ENCODE measurements at places on chromosomes 16 and 17.

- DNase-seq = no peak
These were observed 80.2 kb downstream of the CNGB1 start for GRCh38 chr16:57890752-57891111.

DNA sequence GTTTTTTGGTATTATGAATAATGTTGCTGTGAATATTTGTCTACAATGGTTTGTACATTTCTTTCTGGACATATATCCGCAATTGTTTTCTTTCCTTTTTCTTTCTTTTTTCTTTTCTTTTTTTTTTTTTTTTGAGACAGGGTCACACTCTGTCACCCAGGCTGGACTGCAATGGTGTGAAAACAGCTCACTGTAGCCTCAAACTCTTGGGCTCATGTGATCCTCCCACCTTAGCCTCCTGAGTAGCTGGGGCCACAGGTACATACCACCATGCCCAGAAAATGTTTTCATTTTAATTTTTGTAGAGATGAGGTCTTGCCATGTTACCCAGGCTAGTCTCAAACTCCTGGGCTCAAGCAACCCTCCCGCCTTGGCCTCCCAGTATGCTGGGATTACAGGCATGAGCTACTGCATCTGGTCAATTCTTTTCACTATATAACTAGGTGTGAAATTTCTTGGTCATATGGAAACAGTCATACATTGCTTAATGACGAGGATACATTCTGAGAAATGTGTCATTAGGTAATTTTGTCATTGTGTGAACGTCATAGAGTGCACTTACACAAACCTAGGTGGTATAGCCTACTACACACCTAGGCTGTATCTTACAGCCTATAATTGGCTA, 15.2 kb downstream of the IL21R start:
- no peak for DNase-seq

DNA sequence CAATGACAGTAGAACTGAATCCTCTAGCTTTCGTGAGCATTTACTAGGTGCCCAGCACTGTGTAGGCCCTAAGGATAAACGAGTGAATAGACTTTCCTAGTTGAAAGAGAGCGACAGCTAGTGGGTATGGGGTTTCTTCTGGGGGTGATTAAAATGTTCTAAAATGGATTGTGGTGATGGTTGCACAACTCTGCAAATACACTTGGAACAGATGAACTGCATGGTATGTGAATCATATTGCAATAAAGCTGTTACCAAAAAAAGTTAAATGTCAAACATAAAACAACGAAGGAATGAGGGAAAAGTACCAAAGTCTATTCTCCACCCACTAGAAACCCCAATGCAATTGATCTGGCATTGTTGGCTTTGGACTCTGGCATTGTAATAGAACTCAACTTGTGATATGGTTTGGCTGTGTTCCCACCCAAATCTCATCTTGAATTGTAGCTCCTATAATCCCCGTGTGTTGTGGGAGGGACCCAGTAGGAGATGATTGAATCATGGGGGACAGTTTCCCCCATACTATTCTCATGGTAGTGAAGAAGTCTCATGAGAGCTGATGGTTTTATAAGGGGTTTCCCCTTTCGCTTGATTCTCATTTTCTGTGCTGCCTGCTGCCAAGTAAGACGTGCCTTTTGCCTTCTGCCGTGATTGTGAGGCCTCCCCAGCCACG, 70.5 kb downstream of the MARF1 start:
- DNase-seq = peak; percentile 46

GRCh38 chr17:3890082-3890877, 2.6 kb downstream of the CAMKK1 start:
- DNase-seq = peak; percentile 52

GRCh38 chr16:66619534-66620428, 15.3 kb downstream of the CMTM3 start:
- no peak for DNase-seq

- DNase-seq = no peak
These were observed 102.2 kb downstream of the HIC1 start for GRCh38 chr17:2157081-2157480.

- DNase-seq = no peak
These were observed 16.6 kb downstream of the ZFHX3 start for GRCh38 chr16:73031155-73031866.

DNA sequence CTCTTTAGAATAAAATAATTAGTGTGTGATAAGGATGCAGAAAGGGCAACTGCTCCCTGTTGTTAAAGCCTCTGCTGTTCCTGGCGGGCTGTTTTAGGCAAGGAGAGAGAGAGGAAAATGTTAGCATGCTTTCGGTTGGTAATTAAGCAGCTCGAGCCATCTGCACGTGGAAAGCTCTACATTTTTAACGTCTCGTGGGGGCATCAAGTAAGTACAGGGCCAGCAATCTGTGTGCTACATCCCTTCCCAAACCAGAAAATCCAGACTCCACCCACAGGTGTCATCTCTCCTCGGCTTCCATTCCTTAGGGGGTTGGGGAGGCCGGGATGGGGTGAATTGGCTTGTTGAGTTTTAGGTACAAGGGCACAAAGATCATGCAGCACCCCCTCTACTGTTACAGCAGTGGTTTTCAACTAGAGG, 62.4 kb upstream of the MARCHF10 start:
- DNase-seq = no peak

- no peak for DNase-seq
These were observed 135.8 kb downstream of the FOXL1 start for GRCh38 chr16:86714166-86714565.

Measured in activated naive CD8-positive, alpha-beta T cell treated with anti-CD3 and anti-CD28 coated beads, Interleukin-2, amount 50 U/mL, for 24 hours (primary cell).